ENCODE measurements at places on chromosomes 1 and 21. TPM values are rescaled to one million over a fixed set of nuclear protein-coding genes. Genes with fewer than 3 reads are reported as not detected.

Gene TMED5
- total RNA-seq = 55.4 TPM

Gene SMAP2
- total RNA-seq = 17.0 TPM

Gene ADAM30
- total RNA-seq = not detected

Gene WDR64
- not detected for total RNA-seq

Gene ADAMTSL4
- 37.9 TPM for total RNA-seq

Gene SMYD2
- total RNA-seq = 61.6 TPM

Gene TGFB2
- 23.9 TPM for total RNA-seq

Gene CFAP74
- total RNA-seq = not detected

Gene CLCA4
- not detected for total RNA-seq

Gene PNRC2
- 58.2 TPM for total RNA-seq

Gene OR14K1
- total RNA-seq = not detected

Gene NDUFS5
- total RNA-seq = 276 TPM

Gene BTBD19
- 1.2 TPM for total RNA-seq

- no peak for DNase-seq
These were observed 25.3 kb downstream of the ZFYVE9 start for GRCh38 chr1:52166996-52167753.

DNA sequence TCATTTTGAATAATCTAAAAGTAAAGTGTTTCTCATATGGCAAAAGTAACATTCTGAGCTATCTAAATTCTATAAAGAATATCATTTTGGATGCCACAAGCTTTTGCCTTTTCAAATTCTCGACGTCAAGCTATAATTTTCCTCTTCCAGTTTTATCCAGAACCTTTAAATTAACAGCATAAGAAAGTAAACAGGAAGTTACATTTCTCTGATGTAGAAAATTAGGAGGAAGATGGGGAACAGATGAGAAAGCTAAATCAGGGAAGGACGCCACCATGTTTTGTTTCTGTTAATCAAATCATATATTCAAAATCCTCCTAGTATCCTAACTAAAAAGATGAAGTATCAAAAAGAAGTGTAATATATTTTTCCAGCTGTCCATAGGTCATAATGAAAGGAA is 8.8 kb upstream of the CAMSAP2 start:
- DNase-seq = no peak

GRCh38 chr21:29154270-29154669 is 23.8 kb downstream of the MAP3K7CL start:
- DNase-seq = no peak

- no peak for DNase-seq
These were observed 2.6 kb downstream of the CTSS start for GRCh38 chr1:150763018-150763417.

DNA sequence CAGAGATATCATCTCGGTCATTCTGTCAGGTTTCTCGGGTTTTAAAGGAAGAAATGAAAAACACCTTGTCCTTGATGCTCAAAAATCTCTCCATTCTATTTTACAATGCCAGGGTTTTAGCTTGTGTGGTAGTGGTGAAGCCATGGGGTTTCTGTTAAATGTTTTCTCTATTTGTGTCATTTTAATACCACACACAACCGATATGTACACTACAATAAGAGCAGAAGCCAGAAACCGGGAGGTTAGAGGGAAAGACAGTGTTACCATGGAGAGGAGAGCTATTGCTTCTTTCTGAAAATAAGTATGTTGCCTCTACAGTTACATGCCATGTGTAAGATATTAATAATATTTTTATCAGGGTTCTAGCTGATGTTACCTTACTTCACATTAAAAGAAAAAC is 2.8 kb downstream of the SLC35D1 start:
- DNase-seq = no peak

- DNase-seq = no peak
These were observed 870.7 kb downstream of the LRRIQ3 start for GRCh38 chr1:73327180-73327793.

DNA sequence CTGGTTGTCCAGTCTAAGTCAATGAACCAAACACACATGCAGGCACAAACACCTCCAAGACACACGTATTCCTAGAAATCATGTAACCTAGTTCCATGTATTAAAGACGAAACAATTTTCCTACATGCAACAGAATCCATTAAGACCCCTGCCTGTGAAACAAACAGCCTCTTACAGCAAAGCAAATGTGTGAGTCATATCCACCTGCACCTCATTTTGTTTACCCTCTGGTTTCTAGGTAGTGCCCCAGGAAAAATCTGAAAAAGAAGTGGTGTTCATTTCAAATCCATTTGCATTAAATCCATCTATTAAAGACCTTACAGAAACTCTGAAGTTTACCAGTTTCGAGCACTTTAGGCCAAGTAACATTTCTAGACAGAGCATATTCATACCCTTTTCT is 74.1 kb downstream of the VCAM1 start:
- DNase-seq = no peak

DNA sequence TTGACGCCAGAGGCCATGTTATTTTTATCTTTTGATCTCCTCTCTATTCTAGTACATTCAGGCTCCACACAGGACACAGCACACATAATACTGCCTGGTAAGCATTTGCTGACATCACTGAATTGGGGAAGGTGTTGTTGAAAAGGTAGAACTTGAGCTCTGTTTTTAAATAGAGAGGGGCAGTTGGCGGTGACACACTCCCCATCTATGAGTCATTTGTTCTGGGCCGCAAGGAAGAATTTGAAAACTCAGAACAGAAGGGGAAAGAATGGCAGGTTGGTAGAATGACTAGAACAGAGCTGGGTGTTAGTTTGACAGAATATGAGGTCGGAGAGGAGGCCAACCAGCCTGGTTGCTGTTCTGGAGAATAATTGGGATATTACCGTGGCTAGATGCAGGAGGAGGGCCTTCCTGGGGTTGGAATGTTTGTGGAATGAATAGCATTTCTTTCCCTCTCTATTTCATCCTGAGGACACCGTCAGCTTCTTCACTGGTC is 52.1 kb upstream of the ERRFI1 start:
- no peak for DNase-seq

GRCh38 chr21:40120940-40121575 is 253.8 kb downstream of the PCP4 start:
- DNase-seq = no peak

GRCh38 chr1:200351826-200352549 is 57.8 kb downstream of the ZNF281 start:
- DNase-seq = no peak

DNA sequence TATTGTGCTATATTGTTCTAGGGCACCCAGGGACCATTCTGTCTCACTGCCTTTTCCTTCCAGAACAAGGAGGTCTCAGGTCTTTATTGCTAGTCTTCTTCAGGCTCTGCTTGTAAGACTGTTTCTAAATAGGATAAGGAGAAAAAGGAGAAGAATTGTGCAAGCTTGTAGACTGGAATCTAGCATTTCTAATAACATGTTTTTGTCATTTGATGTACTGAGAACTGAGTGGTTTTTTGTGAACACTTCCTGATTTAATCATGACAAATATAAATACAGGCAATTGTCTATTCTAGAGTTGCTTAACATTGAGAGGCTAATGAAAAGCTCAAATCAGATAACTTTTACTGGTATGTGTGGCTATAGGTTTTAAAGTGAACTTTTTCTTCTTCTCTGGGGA is 77.6 kb downstream of the CLIC4 start:
- DNase-seq = no peak

DNA sequence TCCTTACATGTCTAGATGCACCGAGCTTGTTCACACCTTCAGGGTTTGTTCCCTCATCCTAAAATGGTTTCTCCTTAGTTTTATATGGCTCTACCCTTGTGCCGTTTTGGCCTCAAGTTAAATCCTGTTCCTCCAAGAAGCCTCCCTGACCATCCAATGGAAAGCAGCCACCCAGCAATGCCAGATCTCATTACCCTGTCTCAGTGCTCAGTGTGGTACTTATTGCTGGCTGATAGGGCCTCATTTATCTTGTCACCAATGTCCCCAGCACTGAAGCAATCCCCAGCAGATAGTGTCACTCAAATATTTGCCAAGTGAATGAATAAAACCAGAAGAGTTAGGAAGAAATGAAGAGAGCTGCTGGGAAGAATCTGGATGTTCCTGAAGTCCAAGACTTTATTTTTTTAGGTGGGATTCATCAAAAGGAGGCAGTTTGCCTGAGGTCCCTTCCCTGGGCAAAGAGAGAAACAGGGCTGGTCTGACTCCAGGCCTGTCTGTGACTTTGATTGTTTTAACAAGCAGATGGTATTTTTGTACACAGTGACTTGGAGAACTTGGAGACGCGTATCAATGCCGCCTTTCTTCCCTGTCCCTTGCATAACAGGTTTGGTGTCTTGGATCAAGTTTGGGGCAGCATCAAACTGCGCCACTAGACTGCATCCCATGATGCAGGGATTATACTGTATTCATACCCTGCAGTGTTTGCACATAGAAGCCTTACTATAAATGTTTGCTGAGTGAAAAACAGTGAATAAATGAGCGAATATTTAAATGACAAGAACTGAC is 221.2 kb downstream of the DISC1 start:
- DNase-seq = no peak

DNA sequence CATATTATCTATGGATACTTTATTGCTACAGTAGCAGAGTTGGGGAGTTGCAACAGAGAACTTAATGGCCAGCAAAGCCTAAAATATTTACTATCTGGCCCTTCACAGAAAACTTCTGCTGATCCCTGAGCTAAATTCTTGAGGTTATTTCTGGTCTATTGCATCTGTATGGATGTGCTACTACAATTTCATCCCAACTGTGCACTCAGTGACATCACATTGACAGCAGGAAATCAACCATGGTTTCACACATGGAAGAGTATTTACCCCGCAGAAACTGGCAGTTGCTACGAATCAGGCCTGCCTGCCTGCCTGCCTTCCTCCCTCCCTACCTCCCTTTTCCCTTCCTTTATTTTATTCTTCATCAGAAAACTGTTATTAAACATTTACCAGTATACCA is 12.1 kb downstream of the CLCA2 start:
- DNase-seq = no peak

DNA sequence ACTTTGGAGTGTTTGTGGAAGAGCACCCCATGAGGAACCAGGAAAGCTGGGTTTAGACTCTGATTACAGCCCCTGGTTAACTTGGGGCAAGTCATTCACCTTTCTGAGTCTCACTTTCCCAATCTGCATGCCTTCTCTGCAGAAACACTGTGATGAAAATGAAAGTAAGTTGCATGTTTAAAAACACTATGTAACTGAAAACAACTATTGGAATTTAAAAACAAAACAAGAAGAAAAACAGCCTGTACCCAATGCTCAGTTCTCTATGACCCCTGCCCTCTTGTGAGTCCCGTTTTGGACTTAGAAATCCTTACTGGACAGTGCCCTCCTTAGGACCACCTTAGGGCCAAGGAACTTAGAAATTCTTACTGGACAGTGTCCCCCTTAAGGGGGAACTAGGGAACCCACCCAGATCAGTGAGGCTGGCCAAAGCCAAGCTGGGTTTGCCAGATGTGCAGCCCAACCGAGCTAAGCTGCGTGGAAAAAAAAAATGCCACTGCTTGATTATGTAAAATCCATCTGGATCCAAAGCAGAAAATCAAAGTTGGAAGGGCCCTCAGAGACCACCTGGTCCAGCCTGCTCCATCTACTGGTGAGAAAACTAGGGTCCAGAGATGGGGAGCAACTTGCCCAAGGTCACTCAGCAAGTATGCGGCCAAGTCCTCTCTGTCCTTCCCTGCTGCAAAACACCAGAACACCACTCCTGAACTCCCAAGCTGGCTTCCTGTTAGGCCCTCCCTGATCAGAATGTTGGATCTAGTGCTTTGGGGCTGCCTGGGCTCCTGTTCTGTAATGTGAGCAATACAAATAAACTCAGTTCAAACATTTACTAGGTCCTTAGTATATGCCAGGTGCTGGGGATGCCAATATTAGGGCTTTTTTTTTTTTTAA is 77.7 kb downstream of the MRPL37 start:
- DNase-seq = no peak

- DNase-seq = no peak
These were observed at the start of gene SAMSN1 for GRCh38 chr21:14545906-14546480. TSS of gene SAMSN1 (minus strand) at chr21:14546315. CDS start at chr21:14546261, 54 bp downstream.

DNA sequence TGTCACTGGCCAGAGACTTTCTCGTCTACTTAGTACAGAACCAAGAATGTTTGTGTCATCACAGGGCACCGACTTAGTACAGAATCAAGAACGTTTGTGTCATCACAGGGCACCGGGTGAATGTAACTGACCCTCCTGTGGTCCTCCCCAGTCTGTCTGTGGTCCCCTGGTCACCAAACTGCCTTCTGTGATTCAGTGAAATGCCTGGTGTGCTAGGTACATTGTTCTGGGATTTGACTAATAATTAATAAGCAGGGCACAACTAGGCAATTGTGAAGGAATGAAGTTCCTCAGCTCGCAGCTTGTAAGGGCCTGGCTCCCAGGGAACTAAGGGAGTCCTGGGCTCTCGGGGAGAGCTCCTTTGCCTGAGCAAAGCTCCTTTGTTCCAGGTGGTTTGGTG is 7.2 kb downstream of the MECR start:
- DNase-seq = no peak

GRCh38 chr1:98267423-98267822 is 346.6 kb upstream of the DPYD start:
- DNase-seq = peak; percentile 11

GRCh38 chr1:212613440-212614335 is 5.1 kb downstream of the ATF3 start:
- DNase-seq = no peak

DNA sequence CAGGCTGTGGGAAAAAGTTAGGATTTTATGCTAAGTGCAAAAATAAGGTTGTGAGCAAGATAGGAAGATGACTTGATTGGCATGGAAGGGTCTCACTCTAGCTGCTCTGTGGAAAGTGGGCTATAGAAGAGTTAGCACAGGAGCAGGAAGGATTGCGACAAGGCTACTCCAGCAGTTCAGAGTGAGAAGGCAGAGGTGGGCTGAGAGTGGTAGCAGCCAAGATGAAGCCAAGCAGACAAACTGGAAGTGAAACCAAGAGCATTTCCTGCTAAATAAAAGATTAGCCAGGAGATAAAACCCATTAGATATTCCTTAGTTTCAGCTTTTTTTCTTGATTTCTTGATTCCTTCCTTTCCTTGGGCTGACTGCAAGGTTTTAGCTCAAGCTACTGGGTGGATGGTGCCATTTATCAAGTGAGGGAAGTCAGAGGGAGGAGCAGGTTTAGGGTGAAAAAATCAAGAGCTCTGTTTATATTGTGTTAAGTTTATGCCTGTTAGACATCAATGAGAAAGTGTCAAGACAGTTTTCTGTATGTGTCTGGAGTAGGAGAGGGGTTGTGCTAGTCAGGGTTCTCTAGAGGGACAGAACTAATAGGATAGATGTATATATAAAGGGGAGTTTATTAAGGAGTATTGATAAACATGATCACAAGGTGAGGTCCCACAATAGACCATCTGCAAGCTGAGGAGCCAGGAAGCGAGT is 33.1 kb upstream of the ZNF644 start:
- no peak for DNase-seq

DNA sequence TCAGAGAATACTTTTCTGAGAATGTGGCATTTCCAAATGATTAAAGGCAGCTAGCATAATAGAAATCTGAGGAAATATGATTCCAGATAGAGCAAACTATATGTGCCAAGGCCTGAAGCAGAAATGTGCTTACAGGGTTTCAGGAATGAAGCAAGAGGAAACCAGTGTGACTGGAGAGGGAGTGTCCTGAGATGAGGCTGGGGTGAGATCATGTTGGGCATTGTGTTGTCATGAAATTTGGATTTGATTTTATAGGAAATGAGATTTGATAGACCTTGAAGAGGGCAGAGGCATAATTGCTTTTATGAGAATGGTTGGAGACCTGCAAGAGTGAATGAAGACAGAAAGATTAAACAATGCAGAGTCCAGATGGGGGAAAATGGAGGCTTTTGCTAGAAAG is 338.1 kb upstream of the SNX7 start:
- DNase-seq = no peak

- DNase-seq = peak; percentile 30
These were observed 835 bp downstream of the LRRN2 start for GRCh38 chr1:204684571-204685235.

Data from psoas muscle (tissue), 8 donors.